ENCODE measurements at places on chromosomes 7 and 10.

GRCh38 chr7:117808910-117809705 is 64.1 kb downstream of the CTTNBP2 start:
- DNase-seq, result no peak

- no peak for DNase-seq
Observed at GRCh38 chr10:79156334-79157274, 87.8 kb downstream of the ZMIZ1 start.

DNA sequence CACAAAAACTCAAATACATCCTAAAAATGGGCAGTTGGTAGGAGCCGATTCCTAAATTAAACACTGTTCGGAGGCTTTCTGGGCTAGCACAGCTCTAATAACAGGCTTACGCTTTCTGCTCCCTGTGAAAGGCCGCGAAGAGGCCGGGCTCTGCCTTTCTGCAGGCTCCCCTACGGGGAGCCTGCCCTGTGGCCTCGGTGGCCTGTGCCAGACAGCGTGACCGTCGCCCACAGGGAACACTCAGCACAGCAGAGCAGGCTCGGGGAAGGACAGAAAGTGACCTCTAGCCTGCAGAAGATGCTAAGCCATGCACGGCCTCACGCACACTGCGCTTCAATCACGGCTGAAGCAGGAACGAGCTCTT is 64.2 kb downstream of the DIP2C start:
- DNase-seq, result no peak

DNA sequence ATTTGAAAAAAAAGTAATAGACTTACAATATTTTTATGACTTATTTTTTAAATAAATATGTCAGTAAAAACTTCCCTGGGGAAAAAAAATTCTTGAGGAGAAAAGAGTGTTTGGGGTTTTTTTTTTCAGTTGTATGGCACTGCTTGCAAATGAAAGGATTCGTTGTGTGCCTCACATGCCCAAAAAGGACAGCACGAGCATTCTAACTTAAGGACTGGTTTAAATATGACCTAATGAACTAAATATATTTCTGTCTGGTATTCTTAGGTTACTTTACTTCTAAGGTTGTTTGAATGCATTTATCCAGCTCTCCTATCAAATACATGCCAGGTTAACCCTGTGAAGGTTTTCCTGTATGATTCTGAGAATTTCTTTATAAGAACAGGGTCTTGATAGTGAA is 988 bp upstream of the CD36 start:
- no peak for DNase-seq

- no peak for DNase-seq
Observed at GRCh38 chr7:139648391-139648861, 124.9 kb downstream of the CLEC2L start.

DNA sequence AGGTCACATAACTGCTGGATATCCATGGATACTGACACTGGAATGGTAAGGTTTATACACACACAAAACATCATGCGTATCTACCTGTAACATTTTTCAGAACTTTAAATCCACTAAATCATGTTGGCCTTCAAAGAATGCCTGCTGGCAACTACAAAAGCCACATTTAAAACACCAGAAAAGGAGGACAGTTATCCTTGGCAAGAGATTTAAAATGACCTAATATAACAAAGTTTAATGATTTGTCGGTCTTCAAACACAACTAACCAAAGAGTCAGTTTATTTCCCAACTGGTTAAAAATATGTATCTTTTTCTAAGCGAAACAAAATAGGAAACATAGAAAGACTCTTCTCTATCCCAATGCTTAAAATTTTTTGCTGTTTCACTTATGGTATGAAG is 24.0 kb downstream of the WAPL start:
- no peak for DNase-seq

DNA sequence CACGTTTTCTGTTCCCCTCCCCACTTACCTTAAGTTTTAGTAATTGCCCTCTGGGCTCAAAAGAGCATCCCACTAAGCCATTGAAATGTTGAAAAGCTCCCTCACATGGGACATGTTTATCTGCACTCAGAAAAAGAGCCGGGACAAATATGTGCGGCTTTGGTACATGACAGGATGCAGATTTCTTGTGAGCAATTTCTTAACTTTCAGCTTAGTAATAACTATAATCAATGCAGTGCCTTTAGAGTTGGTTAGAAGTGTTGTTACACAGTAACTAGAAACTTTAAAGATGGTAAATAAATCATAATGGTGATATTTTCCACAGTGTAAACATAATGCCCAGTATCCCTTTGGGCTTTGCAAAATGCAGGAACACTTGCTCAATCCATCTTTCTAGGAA is 89.2 kb downstream of the ZNF365 start:
- no peak for DNase-seq

DNA sequence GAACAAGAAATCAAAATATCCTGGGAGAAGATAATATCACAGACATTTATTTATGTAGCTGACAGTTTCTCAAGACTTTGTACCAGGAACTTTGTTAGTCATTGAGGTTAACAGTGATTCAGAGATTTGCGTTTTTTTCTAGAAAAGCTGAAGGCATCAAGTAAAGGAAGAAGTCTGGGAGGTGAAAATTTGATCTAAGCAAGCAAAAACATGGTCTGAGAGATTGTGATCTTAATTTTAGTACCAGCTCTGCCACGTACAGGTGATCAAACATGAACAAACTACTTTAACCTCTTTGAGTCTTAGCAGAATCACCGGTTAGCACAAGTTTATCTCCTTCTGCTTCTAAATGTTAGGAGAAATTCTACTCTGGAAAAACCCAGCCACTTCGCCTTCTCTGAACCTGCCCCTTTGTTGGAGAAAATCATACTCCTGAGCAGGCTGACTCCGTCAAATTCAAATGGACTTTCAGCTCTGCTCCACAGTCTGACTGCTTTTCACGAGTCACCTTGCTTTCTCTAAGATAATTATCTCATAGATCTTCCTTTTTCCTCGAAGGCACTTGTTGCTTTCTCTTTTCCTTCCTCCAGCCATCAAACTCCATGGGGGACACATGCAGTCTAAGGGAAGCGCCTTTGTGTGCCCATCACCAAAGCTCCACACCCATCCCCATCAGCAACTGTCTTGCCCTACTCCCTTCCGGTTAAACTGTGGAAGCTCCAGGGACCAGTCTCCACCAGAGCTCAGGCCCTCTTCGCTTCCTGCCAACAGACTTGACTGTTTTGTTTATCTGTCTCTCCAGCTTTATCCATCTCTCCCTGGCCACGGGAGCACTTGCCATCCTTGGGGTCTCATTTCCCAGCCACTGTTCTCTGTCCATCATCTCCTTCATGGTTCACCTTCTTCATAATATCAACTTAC is 86.3 kb downstream of the PRKCQ start:
- DNase-seq, result no peak

GRCh38 chr10:17410907-17411306 is 43.5 kb downstream of the ST8SIA6 start:
- no peak for DNase-seq

- DNase-seq, result no peak
Observed at GRCh38 chr10:124109261-124109660, 15.9 kb upstream of the CHST15 start.

GRCh38 chr10:15813415-15813814 is 46.9 kb downstream of the MINDY3 start:
- no peak for DNase-seq

DNA sequence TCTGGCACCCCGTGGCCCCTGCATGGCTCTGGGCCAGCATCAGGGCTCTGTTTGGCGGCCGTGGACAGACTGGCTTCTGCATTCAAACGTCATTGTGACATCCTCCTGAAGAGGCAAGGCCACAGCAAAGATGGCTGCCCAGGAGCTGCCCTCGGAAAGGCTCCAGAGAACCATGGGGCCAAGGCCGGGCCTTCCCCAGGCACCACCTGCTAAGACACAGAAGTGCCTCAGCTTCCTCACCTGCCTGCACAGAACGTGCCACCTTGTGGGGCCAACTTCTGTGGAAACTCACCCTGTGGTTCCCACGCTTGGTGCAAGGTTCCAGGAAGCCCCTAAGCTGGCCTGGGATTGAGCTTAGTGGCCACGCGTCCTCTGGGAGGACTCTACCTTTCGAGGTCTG is 396.9 kb downstream of the PTPRN2 start:
- no peak for DNase-seq

DNA sequence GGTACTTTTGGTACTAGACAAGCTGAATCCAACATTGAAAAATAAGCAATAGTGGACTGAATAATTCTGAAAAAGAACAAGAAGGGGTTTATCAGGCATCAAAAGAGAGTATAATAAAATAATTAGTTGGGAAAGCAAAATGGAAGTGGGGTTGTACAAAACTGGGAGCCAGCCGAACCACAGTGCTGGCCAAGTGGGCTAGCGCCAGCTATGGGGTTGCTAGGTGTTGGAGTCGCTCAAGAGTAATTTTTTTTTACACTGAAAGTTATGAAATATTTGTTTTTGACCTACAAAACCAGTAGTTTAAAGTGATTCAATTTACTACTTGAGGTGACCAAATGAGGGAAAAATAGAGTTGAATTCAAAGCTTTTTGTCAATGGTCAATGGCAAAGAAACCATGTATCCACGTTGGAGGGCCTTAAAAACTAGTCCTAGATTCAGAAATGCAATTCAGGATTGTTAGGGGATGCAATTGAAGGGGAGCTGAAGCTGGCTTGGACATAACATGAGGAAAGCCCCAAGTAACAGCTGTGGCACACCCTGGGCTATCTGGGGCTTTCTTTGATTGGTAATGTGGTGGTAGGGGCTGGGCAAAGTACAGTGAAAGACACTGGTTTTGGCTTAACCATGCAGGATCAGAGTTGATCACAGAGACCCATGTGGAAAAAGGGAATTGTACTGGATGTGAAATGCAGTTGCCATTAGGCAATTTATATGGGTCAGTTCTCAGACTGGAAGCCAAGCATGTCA is 28.3 kb upstream of the MSMB start:
- DNase-seq, result no peak

DNA sequence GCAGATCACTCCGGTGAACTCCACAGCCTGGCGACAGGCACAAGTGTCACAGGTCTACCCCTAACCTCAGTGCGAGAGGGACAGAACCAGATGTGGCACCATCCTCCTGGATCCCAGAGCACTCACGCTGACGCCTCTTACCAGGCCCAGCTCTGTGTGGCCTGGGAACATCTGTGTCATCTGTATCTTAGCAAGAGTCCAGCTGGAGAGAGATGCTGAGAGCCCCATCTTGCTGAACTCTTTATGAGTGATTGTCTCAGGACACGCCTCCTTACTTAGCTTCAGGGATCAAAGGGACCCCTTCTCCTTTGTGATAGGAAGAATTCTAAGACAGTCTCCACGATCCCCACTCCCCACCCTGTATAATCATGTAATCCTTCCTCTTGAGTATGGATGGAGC is 10.0 kb upstream of the PROSER2 start:
- DNase-seq, result no peak

- DNase-seq, result no peak
Observed at GRCh38 chr10:625751-626711, 63.4 kb downstream of the DIP2C start.

GRCh38 chr10:63677001-63677400 is 155.8 kb downstream of the REEP3 start:
- no peak for DNase-seq

DNA sequence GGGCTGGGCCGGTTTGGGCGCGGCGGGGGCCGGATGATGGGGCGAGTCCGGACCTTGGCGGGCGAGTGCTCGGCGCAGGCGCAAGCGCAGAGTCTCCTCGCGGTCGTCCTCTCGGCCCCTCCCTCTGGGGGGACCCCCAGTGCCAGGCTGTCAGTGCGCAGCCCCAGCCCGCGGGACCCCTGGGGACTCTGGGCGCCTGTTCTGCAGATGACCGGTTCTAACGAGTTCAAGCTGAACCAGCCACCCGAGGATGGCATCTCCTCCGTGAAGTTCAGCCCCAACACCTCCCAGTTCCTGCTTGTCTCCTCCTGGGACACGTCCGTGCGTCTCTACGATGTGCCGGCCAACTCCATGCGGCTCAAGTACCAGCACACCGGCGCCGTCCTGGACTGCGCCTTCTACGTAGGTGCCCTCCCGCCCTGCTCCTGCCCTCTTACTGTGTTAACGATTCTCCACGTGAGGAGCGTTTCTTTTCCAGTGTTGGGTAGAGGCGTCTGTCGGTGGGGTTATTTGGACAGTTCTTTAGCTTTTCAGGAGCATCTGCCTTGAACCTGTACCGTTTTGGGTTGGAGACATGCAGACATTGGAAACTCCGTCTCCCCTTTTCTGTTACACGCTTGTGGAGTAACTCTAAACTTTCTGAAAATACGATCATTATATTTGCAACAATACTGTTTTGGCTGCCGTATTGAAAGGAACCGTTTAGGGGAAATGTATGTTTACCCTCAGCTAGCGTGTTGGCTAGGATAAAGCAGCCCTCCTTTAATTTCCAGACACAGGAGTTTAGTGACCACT is 706 bp downstream of the BUB3 start:
- peak; percentile 50 for DNase-seq

- no peak for DNase-seq
Observed at GRCh38 chr7:151798851-151799448, 78.0 kb downstream of the PRKAG2 start.

- no peak for DNase-seq
Observed at GRCh38 chr7:39458061-39458745, 108.0 kb upstream of the YAE1 start.

GRCh38 chr10:111278266-111278665 is 201.4 kb downstream of the ADRA2A start:
- no peak for DNase-seq

DNA sequence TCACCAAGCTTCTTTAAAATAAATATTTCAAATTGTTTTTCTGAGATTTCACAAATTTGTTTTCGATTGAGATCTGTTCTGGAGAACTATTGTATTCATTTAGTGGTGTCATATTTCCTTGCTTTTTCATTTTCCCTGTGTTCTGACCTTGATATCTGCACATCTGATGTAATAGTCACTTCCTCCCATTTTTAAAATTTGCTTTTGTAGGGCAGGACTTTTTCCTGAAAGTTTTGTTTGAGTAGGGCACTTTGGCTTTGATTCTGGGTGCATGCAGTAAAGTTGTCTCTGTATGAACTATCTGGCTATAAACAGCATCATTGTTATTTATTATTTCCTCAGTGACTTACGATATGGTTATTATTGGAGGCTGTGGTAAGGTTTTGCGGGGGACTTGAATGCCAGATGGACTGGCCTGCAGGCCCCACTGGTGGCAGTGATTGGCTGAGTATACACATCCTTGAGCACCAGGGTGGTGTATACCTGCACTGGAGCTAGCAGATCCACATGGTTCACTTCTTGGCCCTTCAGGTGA is 83.6 kb downstream of the CSTF2T start:
- no peak for DNase-seq

- DNase-seq, result no peak
Observed at GRCh38 chr10:112304267-112304859, 21.2 kb downstream of the TECTB start.

DNA sequence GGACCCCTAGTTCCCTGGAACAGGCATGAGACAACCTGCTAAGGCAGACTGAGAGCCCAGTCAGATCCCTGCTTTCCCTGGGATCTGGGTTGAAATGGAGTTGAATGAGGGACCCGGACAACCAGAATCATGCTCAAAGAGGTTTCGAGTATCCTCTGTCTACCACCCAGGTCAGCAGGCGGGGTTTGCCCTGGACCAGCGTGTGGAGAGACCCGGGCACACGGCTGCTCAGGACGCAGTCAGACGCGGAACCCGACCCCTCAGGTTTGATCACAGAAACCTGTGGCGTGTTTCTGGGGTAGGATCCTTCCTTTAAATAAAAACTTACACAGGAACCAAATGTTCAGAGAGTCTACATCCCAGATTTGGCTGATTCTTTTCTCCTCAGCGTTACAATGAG is 330.6 kb downstream of the PTPRN2 start:
- no peak for DNase-seq

GRCh38 chr7:26993816-26994810 is 101.7 kb downstream of the HOXA1 start:
- DNase-seq, result no peak

GRCh38 chr7:69994886-69995542 is 396.7 kb downstream of the AUTS2 start:
- DNase-seq, result no peak

GRCh38 chr7:1053816-1054370 is 9.5 kb downstream of the GPR146 start:
- no peak for DNase-seq

Data from stimulated activated CD4-positive, alpha-beta T cell treated with anti-CD3 and anti-CD28 coated beads, Interleukin-4, amount 100 ng/mL, for 24 hours (primary cell).